ENCODE measurements at places on chromosomes 7 and 10.

DNA sequence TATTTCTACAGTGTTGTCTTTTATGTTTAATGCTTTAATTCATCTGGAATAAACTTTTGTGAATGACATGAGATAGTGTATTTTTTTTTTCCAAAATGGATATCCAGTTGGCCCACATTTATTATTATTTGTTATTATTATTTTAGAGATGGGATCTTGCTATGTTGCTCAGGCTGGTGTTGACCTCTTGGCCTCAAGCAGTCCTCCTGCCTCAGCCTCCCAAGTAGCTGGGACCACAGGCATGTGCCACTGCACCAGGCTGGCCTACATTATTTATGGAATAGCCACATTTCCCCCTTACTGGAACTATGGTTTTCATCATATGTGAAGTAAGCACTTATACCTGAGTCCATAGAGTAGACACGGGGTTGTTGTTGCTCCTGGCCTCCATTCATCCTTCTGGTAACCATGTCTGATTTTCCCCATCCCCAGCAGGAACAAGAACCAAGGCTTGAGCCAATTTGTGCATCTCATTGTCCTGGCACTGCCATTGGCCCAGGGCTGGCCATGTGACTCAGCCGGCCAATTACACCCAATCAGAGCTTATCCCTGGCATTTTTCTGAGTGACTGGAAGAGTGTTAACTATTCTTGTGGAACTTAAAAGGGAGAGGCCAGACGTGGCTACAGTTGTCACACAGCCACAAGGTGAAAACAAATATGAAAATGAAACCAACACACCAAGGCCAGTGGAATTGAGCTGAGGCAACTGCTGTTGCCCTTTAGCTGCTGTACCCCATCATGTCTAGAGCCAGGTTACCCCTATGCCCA, 23.1 kb downstream of the PRF1 start:
- DNase-seq: no peak

GRCh38 chr7:50349399-50349798, 44.9 kb downstream of the IKZF1 start:
- no peak for DNase-seq

DNA sequence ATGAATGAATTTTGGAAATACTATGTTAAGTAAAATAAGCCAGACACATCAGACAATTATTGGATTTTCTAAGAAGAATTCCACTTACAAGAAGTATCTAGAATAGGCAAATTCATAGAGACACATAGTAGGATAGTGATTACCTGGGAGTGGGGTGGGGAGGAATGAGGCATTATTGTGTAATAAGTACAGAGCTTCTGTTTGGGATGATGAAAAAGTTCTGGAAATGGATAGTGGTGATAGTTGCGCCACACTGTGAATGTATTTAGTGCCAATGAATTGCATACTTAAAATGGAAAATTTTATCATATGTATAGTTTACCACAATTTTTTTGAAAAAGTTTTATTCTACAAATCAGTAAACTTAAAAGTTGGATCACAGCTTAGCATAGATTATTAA, 297.2 kb upstream of the KAT6B start:
- DNase-seq: no peak

DNA sequence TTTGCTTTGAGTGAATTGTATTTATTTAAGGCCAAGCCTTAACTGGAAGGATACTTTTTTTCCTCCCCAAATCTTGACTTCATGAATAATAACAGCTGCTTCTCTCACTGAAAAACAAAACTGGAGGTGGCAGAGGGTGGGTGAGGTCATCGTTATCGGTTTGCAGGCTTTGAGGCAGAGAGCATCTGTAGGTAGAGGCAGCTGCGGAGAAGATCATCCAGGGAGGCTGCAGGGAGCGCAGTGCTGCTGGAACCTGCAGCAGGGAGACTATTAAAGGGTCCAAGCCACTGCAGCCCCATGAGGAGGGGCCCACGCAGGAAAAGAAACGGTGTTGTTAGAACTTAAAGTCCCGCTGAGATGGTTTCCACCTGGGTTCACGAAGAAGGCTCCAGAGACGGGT, 112.1 kb upstream of the SDK1 start:
- no peak for DNase-seq

- no peak for DNase-seq
These were observed 4.1 kb downstream of the AGMO start for GRCh38 chr7:15557686-15558085.

- no peak for DNase-seq
These were observed 109.4 kb downstream of the PPP1R17 start for GRCh38 chr7:31796375-31796774.

DNA sequence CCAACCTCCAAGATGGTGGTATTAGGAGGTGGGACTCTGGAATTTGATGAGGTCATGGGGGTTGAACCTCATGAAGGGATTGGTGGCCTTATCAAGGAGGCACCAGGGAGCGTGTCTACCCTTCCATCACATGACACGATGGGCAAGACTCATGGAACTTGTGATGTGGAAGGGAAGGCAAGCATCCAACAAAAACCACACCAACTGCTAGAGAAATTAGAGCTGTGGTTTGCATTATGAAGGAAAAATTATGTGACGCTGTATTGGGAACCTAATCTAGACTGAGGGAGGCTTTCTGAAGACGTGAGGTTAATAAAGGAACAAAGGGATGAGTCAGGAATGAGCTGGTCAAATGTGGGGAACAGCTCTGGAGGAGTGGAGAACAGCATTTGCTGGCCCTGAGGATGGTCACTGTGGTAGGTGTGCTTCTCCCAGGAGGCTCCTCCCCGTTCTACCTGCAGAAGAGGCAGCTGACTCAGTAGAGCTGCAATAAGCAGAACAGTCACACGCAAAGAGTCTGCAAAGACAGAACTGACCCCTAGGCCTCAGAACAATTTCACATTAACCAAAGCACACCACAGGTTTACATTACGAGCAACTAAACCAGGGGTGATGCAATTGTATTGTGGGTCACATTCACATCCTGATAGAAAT, 236.6 kb upstream of the GRB10 start:
- no peak for DNase-seq

DNA sequence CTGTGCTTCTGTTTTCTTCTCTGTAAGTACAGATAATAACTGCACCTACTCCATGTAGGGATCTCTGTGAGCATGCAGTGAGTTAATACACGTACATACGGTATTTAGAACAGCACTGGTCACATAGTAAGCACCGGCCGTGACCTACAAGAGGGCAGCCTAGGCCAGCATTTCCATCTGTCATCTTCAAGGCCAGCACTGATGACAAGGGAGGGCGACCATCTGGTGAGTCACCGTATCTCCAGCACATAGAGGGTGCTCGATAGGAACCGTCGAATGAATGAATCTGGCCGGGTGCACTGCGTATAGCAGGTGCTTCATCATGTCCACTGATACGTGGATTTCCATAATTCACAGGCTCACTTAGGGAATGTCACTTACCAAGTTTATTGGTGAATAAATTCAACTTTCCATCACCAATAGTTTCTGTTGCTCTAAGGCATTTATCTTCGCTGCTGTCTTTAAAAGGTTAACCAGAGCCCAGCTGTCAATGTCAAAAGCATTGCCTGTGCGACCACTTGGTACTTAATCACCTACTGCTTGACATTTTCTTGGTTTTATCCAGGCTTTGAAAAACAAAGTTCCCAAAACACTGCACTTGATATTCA, 8.3 kb downstream of the NOD1 start:
- DNase-seq: no peak

GRCh38 chr7:154832557-154833138, 170.3 kb downstream of the PAXIP1 start:
- DNase-seq: no peak

GRCh38 chr10:114646426-114646825, 11.6 kb downstream of the ABLIM1 start:
- DNase-seq: no peak

DNA sequence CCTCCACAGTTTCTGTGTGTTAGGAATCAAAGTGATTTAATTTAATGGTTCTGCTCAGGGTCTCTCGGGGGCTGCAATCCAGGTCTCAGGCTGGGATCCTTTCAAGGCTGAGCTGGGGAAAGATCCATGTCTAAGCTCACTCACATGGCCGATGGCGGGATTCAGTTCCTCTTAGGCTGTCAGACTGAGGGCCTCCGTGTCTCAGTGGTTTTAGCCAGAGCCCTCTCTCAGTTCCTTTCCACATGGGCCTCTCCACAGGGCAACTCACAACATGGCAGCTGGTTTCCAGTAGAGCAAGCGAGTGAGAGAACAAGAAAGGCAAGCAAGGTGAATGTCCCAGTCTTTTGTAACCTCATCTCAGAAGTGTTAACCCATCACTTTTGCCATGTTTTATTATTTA, 26.9 kb downstream of the CAV1 start:
- no peak for DNase-seq

GRCh38 chr10:86363184-86363832, 3.3 kb downstream of the GRID1 start:
- no peak for DNase-seq

GRCh38 chr10:61898435-61898778, 3.1 kb upstream of the ARID5B start:
- DNase-seq: no peak

GRCh38 chr7:31647511-31647910, 39.5 kb upstream of the PPP1R17 start:
- no peak for DNase-seq

DNA sequence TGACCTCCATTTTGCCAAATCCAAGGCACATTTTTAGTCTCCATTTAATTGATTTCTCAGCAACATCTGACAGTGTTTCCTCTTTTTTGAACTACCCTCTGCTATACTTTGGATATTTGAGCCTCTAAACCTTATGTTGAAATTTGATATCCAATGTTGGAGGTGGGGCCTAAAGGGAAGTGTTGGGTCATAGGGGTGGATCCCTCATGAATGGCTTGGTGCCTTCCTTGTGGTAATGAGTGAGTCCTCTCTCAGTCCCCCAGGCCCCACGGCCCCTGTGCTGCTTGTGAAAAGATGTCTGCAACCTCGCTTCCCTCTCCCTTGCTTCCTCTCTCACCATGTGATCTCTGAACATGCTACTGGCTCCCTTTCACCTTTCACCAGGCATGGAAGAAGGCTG, 96.8 kb upstream of the DGKB start:
- DNase-seq: no peak

- DNase-seq: no peak
These were observed 3.4 kb upstream of the C10orf88 start for GRCh38 chr10:122957474-122957873.

GRCh38 chr7:11252705-11253272, 279.1 kb downstream of the PHF14 start:
- no peak for DNase-seq

DNA sequence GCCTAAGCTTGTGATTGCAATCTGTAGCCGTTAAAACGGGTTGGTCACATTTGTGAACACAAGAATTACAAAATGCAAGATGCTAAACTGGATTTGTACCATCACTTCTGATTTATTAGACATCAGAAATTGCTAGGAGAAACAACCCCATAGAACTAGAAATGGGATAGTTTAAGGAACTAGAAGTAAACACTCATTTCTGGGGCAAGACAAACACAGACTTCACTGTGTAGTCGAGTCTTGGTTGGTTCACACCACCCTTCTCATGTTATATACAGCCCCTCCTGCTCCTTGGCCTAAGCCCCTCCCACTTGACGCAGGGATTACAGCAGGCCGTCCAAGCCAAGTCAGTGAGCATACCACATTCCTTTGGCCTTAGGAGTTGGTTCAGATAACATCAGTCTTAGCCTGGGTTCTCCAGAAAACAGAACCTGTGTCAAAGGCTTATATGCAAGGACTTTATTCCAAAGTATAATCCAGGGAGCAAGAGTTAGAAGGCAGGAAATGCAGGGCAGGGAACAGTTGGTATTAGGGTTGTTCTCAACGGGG, 2.0 kb upstream of the NRAP start:
- no peak for DNase-seq

GRCh38 chr7:134829380-134829986, 50.0 kb downstream of the CALD1 start:
- DNase-seq: no peak

GRCh38 chr10:13099666-13100348, at the start of gene OPTN:
Gene OPTN (plus strand): TSS chr10:13100163. CDS start chr10:13109123, 8,960 bp downstream.
- DNase-seq: peak; percentile 48

DNA sequence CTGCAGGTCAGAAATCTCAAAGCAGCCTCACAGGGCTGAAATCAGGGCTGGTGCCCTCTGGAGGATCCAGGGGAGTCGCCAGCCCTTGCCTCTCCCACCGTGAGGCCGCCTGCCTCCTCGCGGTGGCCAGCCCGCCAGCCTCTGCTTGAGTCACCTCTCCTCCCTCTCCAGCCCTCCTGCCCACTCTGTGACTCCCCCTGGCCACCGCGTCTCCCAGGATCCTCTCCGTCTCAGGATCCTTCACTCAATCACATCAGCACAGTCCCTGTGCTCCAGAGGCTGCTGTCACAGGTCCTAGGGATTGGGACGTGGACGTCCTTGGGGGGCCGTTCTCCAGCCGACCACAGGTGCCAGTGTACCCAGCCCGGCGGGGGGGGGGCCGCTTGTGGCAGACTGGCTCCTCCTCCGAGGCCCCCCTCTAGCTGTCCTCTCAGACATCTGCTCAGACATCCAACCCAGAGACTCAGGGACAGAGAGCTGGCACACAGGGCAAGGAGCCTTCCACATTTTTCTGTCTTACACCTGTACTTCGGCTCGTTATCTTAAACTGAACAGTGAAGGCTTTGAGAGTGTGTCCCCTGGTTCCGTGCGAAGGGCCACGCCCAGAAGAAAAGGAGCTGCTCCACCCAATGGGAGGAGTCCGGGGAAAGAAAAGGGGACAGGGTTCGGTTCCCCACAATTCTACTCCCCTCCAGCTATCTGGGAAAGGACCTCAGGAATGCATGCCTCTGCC, 9.4 kb upstream of the PPP2R2D start:
- no peak for DNase-seq

- no peak for DNase-seq
These were observed 28.2 kb upstream of the PRKAR2B start for GRCh38 chr7:107016312-107016711.

GRCh38 chr7:142790555-142790954, 19.8 kb downstream of the PRSS2 start:
- DNase-seq: no peak

DNA sequence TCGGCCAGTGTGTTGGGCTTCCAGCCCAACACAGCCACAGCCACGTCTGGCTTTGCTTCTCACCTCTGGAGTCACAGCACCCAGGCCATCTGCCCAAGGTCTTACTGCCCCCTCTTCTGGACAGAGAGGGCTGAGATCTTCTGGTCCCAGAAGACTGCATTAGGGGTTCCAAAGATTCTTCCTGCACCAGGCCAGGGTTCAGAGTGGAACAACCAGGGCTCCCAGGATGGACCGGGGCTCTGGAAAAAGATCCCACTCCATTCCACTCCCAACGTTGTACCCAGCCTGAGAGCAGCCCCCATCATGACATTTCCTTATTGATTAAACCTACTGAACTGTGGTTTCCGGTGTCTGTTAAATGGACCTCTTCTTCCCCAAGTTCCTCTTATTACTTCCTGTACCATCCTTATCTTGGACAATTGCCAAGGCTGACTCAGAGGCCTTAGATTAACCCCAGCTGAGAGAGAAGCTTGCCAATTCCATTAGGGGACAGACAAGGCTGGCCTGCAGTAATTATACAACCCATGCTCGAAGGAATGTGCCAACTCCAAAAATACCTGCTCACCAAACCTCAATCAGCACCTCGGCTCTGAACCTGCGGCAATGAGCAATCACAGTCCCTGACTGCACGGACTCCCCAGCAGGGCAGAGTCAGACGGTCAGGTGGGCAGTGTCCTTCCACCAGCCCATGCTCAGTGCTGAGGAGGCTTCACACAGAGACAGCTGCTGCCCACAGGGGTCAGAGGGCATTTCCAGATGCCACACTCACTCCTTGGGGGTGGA, 47.9 kb upstream of the NPFFR1 start:
- no peak for DNase-seq

GRCh38 chr10:22468570-22469320, 123.4 kb downstream of the SPAG6 start:
- DNase-seq: no peak
